Cardiac muscle cell (in vitro differentiated cells and primary cell): ENCODE measurements at places on chromosomes 4 and X.
A peak's percentile ranks its signal among the peaks of the same experiment; 100 is the strongest.

DNA sequence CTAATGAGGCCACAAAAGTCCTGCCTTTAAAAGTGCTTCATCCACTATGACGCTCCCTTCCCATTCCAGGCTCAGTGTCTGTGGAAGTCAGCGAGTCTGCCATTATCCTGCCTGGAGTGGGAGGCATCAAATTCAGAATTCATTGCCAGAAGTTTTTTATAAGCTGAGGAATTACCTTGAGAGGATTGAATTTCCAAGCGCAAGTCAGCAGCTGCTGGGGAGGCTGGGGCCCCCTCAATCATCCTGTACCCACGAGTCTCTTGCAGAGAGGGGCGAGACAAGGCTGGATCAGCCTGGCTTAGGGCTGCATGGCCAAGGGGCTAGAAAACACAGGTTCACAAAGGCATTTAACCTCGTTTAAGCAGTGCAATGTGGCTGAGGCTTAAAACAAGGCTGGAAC is 170.5 kb upstream of the NOCT start:
- peak overlapping the region; percentile 25 for H3K27ac ChIP-seq
- DNase-seq: no peak
- H3K36me3 ChIP-seq: no peaks in the 10 kb centered on the region
- H3K4me1 ChIP-seq: peaks cover 26% of the 10 kb centered on the region
- H3K4me3 ChIP-seq: no peak overlapping the region

- DNase-seq: no peak
- no peak overlapping the region for H3K27ac ChIP-seq
- no peaks in the 10 kb centered on the region for H3K36me3 ChIP-seq
- H3K27me3 ChIP-seq: no peaks in the 10 kb centered on the region
These were observed 22.8 kb downstream of the PDLIM3 start for GRCh38 chr4:185512516-185512915.

DNA sequence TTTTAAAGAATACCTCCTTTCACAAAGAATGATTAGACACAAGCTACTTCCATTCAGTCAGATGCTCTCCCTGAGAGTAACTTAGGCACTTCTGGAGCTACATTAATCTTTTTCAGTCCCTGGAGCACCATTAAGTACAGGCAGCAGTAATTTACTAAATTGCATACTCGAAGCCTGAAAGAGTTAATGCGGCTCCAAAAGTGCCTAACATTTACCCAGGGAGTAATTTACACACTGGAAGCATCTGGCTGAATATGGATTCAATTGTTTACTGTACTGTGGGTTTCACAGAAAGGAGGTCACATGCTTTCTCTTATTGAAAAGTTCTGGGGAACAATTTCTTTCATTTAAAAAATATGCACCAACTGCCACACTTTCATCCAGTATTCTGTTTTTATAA is 260.8 kb upstream of the TENM3 start:
- no peak overlapping the region for H3K4me3 ChIP-seq
- no peak for DNase-seq
- no peaks in the 10 kb centered on the region for H3K4me1 ChIP-seq
- H3K27ac ChIP-seq: no peak overlapping the region
- H3K36me3 ChIP-seq: no peaks in the 10 kb centered on the region
- peaks cover 19% of the 10 kb centered on the region for H3K27me3 ChIP-seq

- no peaks in the 10 kb centered on the region for H3K36me3 ChIP-seq
- no peak overlapping the region for H3K4me3 ChIP-seq
- peak; percentile 70 for DNase-seq
- H3K4me1 ChIP-seq: no peaks in the 10 kb centered on the region
These were observed 10.4 kb downstream of the L1CAM start for GRCh38 chrX:153875391-153876111.

GRCh38 chrX:7253565-7253964 is 105.6 kb upstream of the PUDP start:
- no peaks in the 10 kb centered on the region for H3K36me3 ChIP-seq
- no peak for DNase-seq
- no peak overlapping the region for H3K4me3 ChIP-seq
- H3K4me1 ChIP-seq: no peaks in the 10 kb centered on the region
- no peak overlapping the region for H3K27ac ChIP-seq

GRCh38 chrX:151722241-151722846 is 6.5 kb downstream of the FATE1 start:
- H3K27me3 ChIP-seq: no peaks in the 10 kb centered on the region
- H3K4me3 ChIP-seq: no peak overlapping the region
- H3K27ac ChIP-seq: no peak overlapping the region
